ENCODE measurements at places on chromosomes 2 and 18.

GRCh38 chr2:221304916-221305315, 267.2 kb downstream of the EPHA4 start:
- no peak for DNase-seq

- DNase-seq, result no peak
Measured at GRCh38 chr2:177619986-177620385, 227.4 kb downstream of the AGPS start.

- no peak for DNase-seq
Measured at GRCh38 chr2:112256654-112257053, 1.8 kb upstream of the ZC3H8 start.

DNA sequence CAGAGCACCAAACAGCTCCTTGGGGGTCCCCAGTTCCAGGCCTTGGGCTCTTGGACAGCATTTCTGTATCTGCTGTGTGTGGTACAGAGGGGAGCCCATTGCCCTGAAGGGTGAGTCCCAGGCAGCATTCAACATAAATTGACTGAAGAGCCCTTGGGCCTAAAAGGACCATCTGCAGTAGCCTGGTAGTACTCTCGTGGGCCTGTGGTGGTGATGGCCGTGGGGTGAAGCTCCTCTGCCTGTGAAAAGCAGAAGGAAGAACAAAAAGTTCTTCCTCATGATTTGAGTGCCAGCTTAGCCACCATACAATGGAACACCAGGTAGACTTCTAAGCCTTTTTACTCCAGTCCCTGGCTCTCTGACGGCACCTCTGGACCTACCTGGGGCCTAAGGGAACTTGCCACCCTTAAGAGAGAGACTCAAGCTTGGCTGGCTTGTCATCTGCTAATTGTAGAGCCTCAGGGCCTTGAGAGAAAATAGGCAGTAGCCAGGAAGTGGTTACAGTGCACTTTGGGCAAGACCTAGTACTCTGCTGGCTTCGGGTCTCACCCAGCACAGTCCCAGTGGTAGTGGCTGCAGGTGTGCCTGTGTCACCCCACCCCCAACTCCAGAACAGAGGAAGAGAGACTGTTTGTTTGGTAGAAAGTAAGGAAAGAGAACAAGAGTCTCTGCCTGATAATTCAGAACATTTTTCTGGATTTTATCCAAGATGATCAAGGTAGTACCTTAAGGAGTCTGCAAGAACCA, 84.6 kb upstream of the CERS6 start:
- DNase-seq, result peak; percentile 3

- DNase-seq, result no peak
Measured at GRCh38 chr2:72109291-72109690, 38.4 kb downstream of the CYP26B1 start.

- DNase-seq, result no peak
Measured at GRCh38 chr2:13001408-13001807, 284.7 kb downstream of the TRIB2 start.

GRCh38 chr2:219059725-219060682, 717 bp downstream of the IHH start:
- no peak for DNase-seq

DNA sequence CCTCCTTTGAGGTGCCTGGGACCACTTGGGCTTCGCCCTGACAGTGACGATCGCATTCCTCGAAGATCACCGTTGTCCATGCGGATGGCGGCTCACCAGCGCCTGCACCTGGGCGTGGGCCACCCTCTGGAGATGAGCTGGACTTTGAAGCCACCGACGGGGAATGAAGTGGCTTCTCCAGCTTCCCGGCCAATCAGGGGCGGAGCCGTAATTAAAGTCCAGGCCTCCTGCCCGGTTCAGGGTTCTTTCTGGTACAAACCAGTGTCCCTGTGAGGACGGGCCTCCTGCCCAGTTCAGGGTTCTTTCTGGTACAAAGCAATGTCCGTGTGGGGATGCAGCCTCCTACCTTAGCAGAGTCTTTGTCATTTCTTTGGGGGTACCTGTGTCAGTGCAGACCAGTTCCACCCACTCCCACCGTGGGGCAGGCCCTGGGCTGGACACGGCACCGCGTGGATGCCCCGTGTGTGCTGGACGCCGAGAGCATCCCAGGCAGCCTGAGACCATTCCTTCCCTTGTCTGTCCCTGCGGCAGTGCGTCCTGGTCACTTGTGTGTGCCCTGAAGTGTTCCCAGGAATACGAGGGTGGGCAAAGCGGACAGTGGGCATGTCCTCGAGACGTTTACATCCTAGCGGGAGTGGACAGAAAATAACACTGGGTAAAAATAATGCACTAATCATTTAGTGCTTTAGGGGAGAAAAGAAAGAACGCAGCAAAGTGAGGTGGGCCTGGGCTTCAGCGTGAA, 55.0 kb downstream of the KCNG2 start:
- no peak for DNase-seq

GRCh38 chr2:157628477-157629415, at the start of gene ACVR1C:
Gene ACVR1C (minus strand): TSS chr2:157628864. CDS start chr2:157628644, 220 bp downstream.
- peak; percentile 78 for DNase-seq

DNA sequence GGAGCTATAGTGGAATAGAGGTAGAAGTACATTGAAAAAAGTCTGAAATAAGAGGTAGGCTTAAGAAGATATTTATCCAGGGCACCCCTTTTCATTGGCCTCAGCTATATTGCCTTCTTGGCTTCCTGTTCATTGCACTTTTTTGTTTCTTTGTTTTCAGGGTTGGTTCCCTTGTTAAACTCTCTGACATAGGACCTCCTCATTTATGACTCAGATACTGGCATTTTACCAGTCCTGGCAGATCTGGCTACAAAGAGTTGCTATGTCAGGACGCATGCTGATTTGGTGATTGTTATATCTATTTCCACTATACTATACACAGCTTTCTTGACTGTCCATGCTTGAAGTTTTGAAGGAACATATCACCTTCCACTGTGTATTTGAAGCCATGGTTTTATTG, 60.0 kb downstream of the GCA start:
- DNase-seq, result no peak

GRCh38 chr2:111678161-111678560, 205.8 kb downstream of the ANAPC1 start:
- DNase-seq, result no peak

DNA sequence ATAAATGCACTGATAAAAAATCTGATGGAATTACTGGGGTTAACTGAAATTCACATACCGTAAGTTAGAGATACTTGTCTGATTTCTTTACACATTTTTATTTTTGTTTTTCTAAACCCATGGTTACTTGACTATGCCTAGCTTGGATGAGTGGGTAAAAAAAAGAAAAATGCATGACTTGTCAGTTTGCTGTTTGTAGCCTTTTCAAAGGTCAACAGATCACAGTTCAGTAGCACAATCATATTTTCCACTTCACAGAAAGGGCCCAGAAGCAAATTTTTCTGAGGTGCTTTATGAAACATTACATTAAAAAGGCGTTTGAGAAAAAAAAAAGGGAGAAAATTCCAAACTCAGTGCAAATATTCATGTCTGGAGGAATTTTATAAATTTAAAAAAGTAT, 16.4 kb downstream of the SLC16A14 start:
- DNase-seq, result no peak

GRCh38 chr18:3877678-3878077, 427.7 kb downstream of the TGIF1 start:
- no peak for DNase-seq

GRCh38 chr2:28234807-28235206, 157.9 kb upstream of the FOSL2 start:
- DNase-seq, result no peak

DNA sequence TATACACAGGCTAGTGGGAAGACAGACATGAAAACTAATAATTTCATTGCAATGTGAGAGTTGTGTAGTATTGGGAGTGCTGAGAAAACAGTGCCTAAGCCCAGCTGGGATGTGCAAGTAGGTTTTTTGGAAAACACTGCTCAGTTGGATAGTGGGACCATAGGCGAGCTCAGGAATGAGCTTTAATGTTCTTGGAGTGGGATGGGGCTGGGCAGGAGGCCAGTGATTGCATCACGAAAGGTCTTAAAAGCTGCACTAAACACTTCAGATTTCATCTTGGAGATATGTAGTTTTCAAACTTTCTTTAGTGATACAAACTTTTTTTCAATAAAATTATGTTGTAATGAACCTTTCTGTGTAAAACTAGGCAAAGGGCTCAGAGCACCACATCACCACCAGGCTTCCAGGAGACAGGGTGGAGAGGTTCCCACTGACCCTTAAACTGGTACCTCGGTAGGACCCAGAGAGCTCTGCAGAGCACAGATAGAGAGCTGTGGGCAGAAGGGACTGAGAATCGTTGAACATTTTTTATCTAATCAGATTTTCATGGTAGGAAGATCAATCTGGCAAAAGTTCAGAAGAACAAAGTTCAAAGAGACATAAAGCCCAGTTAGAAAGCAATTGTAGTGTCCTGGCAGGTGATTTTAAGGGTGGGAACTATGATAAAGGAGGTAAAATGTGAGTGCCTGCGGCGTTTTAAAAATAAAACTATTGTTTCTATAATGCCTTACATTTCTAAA, 176.2 kb downstream of the TRABD2A start:
- no peak for DNase-seq

DNA sequence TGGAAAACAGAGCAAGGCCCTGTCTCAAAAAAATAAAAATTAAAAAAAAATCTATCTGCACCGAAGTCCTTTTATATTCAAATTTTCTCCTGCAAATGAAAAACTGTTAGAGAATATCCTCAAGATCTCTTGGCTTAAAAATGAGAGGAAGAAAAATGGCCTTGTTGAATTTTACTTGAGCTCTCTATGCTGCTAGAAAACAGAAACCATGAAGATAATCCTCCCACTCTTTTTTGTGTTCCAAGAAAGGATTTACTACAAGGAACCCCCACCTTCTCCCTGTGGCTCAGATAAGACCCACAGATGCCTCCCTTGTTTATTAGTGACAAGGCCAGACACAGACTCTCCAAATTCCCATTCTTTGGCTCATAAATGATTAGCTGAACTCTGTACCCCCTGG, 71.0 kb downstream of the SGPP2 start:
- no peak for DNase-seq

DNA sequence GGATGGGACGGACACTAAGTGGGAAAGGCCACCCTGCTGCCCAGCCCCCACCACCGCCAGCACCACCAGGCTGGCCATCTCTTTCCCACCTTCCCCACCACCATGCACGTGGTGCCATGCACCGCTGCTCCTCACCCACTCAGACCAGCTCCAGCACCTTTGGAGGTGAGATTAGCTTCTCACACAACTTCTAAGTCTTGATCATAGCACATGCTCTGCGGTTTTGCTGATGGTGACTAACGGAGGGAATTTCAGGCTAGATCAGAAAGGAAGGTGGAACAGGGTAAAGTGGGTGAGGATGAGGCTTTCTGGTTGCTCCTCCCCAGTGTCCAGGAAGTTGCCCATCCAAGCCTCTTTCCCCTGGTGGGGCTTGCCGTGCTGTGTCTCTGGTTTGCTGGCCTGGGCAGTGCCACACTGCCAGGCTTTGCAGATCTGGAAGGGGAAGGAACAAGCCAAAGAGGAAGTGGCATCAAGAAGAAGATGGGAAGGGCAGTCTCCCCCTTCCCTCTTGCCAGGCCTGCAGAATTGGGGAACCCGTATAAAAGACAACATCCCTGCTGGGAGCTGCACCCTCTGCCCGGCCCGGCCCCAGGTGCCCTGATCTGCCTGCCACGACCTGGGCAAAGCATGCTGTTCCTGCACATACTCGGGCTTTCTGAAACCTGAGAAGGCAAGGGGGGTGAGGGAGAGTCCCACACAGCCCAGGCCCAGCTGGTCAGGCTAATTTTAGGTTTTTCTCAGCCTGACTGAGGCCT, 44.3 kb upstream of the CAB39 start:
- DNase-seq, result peak; percentile 43

GRCh38 chr2:136111711-136112110, 6.2 kb downstream of the CXCR4 start:
- DNase-seq, result no peak

DNA sequence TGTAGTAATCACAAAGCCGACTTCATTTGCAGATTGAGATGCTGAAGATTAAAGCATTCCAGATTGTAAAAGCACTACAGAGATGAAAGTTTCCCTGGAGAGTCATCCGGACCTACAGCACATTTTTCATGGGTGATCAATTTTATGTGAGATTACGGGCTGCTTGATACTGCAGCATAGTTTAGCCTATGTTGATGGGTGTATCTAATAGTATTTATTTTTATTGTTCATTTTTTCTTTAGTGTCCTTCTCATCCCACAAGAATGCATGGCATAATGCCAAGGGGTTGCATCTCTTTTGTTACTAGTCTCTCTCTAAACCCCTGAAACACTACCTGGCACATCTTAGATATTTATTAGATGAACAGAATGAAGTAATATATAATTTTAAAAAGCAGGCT, 240.4 kb downstream of the MBD2 start:
- DNase-seq, result no peak

- no peak for DNase-seq
Measured at GRCh38 chr2:128590309-128591021, 271.8 kb upstream of the HS6ST1 start.

GRCh38 chr2:219042157-219042556, 841 bp upstream of the CFAP65 start:
- DNase-seq, result no peak

GRCh38 chr2:237549216-237549615, 17.2 kb upstream of the PRLH start:
- DNase-seq, result no peak

- DNase-seq, result no peak
Measured at GRCh38 chr2:120044336-120044735, 31.5 kb downstream of the EPB41L5 start.

DNA sequence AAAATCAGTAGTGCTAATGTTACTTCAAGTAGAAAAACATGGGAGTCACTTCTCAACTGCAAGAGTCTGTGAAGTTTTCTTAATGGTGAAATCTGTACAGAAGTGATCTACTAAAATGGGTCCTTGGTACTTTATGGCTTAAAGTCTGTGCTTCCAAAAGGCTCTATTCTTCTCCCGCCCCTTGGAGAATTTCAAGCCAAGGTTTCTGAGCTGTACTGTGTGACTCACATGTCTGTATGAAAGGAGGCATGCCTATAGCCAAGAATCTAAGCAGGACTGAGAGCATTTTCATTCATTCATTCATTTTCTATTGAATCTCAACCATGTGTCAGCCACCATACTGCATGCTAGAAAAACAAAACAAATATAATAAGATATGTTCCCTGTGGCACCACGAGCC, 19.8 kb upstream of the DDX18 start:
- no peak for DNase-seq

- DNase-seq, result no peak
Measured at GRCh38 chr2:202165945-202166344, 72.5 kb downstream of the SUMO1 start.

DNA sequence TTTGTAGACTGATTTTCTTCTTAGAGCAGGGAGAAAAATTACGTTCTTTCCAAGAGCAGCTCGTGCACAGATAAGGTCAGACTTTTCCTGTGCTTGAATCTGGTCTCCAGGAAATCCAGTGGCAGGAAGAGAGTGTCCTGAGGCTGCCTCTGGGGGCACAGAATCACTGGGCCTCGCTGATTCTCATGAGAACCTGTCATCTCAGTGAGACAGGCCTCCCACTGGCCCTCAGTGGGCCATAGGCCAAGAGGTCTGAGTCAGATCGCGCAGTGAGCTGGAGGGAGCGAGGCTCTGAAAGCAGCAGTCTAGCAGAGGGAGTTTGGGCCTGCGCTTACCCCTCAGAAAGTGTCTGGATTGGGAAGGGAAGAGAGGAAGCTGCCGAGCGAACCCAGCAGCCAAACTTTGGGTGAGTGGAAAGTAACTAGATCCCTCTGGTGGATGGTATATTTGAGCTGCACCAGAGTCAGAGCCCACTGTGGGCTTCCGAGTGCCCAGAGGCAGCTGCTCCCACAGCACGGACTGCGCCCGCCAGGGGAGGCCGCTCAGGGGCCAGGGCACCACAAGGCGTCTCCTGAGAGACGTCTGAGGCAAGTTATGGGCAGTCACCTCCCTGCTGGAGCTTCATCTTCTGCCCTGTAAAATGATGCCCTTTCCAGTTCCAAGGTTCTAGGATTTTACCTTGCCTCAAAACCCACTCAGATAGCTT, 8.2 kb downstream of the GDF7 start:
- no peak for DNase-seq

GRCh38 chr2:38794235-38794946, 16.4 kb downstream of the GEMIN6 start:
- DNase-seq, result no peak
